SJSA1 (cell line): ENCODE measurements at places on chromosomes 3 and 15.

- DNase-seq: no peak
These were observed 690.3 kb downstream of the NTRK3 start for GRCh38 chr15:87566236-87566635.

DNA sequence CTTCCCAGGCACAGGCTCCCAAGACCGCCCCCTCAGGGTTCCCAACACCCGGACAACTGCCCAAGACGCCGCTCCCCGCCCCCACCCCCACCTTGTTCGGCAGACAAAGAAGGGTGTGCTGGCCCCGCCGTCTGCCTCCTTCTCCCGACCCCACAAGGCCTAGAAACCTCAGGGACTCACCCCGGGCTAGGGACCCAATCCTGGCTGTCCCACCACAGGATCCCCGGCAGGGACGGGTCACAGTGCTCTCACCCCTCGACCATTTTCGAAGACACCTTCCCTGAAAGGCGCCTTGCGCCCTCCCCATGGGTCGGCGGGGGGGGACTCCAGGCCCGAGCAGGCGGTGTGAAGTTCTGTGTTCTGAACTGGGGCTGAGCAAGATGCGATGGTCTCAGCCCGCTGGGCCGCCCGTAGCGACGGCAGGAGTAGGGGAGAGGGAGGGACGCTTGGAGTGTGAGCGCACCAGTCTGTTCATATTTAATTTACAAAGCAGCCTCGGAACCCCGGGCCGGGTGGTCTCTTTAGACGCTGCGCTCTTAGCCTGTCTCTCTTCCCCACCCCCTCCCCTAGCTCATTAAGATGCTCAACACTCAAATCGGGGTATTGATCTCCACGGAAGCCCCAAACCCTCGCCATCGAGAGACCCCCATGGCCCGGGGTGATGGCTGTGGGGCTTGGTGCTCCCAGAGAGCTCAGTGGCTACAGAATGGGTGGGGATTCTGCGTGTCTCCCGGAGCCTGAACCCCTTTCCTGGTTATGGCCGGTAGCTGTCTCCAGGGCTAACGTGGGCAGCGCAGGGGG is 1.4 kb upstream of the ISLR2 start:
- no peak for DNase-seq

- no peak for DNase-seq
These were observed 394.6 kb downstream of the ZNF385D start for GRCh38 chr3:21356402-21356801.

DNA sequence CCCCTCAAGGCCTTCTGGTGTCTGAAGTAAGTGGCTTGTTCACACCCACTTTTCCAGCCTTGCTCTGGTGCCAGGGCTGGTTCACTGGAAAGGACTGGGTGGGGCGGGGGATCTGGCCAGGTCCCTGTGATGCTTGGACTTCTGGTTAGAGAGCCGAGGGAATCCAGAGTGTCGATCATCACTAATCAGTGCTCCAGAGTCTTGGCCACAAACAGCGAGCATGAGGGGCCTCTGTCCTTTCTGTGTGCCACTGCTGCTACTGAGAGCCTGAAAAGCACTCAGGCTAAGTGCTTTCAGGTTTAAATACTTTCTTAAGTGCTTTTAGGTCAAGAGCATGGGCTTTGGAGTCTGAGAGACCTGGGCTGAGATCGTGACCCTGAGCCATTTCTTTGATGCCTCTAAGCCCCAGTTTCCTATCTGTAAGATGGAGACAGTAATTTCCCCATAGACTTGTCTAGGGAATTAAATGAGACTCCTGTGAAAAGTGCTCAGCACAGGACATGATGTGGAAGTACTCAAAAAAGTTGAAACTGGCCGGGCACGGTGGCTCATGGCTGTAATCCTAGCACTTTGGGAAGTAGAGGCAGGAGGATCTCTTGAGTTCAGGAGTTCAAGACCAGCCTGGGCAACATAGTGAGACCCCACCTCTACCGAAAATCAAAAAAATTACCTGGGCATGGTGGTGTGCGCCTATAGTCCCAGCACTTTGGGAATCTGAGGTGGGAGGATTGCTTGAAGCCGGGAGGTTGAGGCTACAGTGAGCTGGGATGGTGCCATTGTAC is 53.8 kb upstream of the SEC22A start:
- no peak for DNase-seq

DNA sequence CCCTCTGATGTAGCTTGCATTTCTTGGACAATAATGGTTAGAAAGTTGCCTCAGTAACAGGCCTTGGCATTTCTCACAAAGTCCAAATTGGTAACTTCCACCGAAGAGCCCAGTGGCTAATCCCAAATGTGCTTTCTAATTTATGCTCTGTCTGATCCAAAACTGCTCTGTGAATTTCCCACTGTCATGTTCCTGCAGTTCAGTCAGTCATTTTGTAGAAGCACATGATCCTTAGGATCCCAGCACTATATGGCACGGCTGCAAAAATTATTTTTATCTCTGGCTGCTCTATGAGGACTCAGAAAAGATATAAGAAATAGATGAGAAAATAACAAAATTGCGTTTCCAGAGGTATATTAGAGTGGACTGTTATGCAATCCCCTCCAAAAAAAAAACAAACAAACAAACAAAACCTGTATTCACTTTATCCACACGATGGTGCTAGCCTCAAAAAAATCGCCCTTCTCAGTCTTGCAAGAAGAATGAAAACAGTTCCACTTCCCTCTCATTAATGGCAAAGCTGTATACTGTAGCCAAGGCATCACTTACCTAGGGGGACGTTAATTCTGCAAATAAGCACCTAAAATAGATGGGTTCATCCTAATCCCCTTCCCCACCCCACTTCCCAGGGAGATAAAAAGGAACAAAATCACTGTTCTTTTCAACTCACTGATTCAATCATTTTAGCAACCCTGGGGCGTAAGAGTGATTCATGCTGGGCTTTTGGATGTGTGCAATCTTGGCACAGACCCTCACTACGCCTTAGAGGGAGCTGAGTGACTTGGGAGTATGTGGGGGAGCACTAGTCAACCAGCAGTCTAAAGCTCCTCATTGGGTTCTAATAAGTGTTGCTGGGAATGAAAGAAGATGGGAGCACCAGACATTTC is 61.3 kb downstream of the TMCO5A start:
- DNase-seq: no peak

DNA sequence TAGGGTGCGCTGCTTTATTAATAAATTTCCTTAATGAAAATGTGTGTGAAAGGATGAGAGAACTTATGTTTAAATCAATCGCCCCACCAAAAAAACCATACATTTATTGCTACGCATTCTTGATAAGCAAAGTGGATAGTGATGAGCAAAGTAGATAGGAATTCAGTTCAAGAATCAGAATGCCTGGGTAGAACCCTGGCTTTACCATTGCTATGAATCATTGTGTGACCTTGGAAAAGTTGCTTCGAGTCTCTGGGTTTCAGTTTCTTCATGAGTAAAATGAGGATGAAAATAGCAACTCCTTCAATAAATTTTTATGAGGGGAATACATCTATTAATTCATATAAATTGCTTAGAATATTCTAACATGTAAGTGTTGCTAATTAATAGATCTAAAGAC is 2.6 kb upstream of the ALCAM start:
- DNase-seq: peak; percentile 52

DNA sequence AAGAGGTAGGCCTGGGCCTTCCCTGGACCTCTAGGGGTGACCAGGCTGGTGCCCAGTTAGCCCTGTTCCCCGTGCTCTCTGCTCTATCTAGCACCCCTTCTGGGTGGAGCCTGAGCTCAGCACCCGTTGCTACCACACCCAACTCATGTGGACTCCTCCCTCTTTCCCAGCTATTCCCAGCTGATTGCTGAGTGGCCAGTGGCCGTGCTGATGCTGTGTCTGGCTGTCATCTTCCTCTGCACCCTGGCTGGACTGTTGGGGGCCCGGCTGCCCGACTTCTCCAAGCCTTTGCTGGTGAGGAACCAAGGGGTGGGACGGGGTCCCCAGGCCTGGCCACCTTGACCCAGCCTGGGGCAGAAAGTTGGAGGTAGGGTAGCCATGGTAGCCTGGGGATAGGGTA is 6.2 kb downstream of the DISP2 start:
- DNase-seq: no peak
